ENCODE measurements at places on chromosomes 5 and 9. TPM values are rescaled to one million over a fixed set of nuclear protein-coding genes. Genes with fewer than 3 reads are reported as not detected.

Gene TICAM2
- total RNA-seq: 2.0 TPM

Gene PCSK1
- total RNA-seq: not detected

Gene COL5A1
- total RNA-seq: 0.12 TPM

GRCh38 chr5:44538797-44539601 lies 149.8 kb upstream of the FGF10 start:
- no peak overlapping the region for H3K4me3 ChIP-seq
- H3K36me3 ChIP-seq: no peaks in the 10 kb centered on the region
- no peak for DNase-seq
- no peak overlapping the region for H3K27ac ChIP-seq

Gene FAM193B
- total RNA-seq: 70.7 TPM

DNA sequence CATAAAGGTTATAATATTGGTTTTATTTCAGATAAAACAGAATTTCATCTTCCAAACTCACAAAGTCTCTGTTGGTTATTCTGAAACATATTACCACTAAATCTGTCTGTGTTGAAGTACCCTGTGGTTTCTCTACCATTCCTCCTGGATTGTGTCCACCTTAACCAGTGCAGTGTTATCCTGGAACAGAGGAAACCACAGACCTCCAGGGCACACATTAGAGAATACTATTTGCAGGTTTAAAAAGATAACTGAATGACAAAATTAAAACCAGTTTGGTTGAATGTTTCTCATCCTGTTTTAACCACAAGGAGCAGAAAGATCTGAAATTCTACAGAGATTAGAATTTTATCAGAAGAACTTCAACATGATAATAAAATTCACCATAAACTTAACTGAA lies 251.8 kb downstream of the CWC27 start:
- H3K4me1 ChIP-seq: peaks cover 9% of the 10 kb centered on the region
- no peak overlapping the region for H3K27ac ChIP-seq
- H3K27me3 ChIP-seq: no peaks in the 10 kb centered on the region
- no peaks in the 10 kb centered on the region for H3K36me3 ChIP-seq

DNA sequence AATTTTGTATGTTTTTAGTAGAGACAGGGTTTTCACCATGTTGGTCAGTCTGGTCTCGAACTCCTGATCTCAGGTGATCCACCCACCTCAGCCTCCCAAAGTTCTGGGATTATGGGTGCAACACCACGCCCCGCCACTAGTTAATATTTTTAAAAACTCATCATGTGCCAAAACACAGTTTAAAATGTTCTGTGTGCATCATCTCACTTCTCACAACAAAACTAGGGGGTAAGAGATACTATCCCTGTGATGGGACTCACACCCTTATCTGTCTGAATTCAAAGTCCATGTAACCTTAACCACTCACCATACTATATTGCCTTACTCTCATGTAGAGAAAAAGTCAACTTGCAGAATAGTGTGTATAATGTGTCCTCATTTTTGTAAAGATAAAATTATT lies 2.6 kb downstream of the PKD2L2 start:
- H3K36me3 ChIP-seq: no peaks in the 10 kb centered on the region
- no peaks in the 10 kb centered on the region for H3K27me3 ChIP-seq
- no peak overlapping the region for H3K4me3 ChIP-seq
- peaks cover 19% of the 10 kb centered on the region for H3K4me1 ChIP-seq

DNA sequence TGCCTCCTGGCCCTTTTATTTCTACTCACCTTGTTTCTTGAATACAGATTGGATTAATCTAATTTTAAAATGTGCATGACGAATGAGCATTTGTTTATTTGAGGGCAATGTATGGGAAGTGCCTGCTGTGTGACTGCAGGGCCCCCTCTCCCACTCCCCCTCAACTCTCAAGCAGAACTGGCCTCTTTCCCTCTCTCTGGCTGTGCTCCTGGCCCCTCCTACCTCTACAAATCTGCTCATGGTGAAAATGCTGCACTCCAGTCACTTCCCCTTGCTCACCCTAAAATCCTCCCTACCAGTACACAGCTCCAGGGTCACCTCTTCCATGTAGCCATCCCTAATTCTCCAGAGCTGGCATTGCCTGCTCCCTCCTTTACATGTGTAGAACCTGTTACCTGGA lies 17.2 kb upstream of the NDST1 start:
- peaks cover 4% of the 10 kb centered on the region for H3K4me1 ChIP-seq
- no peak overlapping the region for H3K27ac ChIP-seq
- no peak overlapping the region for H3K4me3 ChIP-seq
- H3K36me3 ChIP-seq: no peaks in the 10 kb centered on the region

DNA sequence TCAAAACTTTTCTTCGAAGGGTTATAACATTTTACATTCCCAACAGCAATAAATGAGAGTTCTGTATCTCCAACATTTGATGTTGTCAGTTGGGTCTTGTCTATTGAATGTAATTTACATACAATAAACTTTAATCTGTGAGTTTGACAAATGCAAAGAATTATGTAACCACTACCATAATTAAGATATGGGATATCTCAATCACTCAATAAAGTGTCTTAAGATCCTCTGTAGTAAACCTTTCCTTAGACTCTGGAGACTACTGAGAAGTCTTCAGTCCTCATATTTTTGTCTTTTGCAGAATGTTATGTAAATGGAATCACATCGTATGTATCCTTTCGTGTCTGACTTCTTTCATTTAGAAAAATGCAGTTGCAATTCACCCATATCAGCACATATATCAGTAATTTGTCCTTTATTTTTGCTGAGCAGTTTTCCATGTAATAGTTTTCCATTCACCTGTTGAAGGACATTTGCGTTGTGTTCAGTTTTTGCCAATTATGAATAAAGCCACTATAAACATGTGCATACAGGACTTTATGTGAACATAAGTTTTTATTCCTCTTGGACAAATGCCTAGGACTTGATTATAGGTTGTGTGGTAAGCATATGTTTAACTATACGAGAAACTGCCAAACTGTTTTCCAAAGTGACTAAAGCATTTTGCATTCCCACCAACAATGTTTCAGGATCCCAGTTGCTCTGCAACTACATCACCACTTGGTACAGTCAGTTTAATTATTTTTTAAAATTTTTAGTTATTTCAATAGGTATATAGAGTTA lies 784.6 kb upstream of the ZNF608 start:
- H3K27ac ChIP-seq: no peak overlapping the region
- no peaks in the 10 kb centered on the region for H3K27me3 ChIP-seq
- H3K36me3 ChIP-seq: no peaks in the 10 kb centered on the region
- DNase-seq: no peak
- no peaks in the 10 kb centered on the region for H3K4me1 ChIP-seq

DNA sequence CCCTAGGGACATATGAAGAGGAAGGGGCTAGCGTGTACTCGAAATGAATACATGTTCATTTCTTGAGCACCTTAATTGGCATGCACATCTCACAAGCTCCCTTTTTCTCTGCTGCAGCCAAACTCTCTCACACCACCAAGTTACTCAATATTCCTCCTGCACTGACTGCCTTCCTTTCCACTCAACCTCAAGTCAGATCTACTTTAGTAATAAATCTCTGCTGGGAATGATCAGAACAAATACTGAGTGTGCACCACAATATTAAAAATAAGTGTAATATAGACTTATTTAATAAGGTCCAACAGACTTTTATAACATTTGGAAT lies 995.8 kb upstream of the WWC1 start:
- no peaks in the 10 kb centered on the region for H3K4me1 ChIP-seq
- no peaks in the 10 kb centered on the region for H3K27me3 ChIP-seq
- H3K36me3 ChIP-seq: no peaks in the 10 kb centered on the region

Gene SHC3
- not detected for total RNA-seq

GRCh38 chr5:95075111-95075510 lies 209.8 kb downstream of the MCTP1 start:
- no peak overlapping the region for H3K4me3 ChIP-seq
- no peaks in the 10 kb centered on the region for H3K36me3 ChIP-seq
- H3K27ac ChIP-seq: no peak overlapping the region
- H3K4me1 ChIP-seq: no peaks in the 10 kb centered on the region

- H3K36me3 ChIP-seq: no peaks in the 10 kb centered on the region
- no peak overlapping the region for H3K27ac ChIP-seq
- H3K4me1 ChIP-seq: no peaks in the 10 kb centered on the region
- no peak overlapping the region for H3K4me3 ChIP-seq
- DNase-seq: no peak
These were observed 214.5 kb downstream of the CAAP1 start for GRCh38 chr9:26677965-26678706.

Gene TENT4A
- 26.6 TPM for total RNA-seq

DNA sequence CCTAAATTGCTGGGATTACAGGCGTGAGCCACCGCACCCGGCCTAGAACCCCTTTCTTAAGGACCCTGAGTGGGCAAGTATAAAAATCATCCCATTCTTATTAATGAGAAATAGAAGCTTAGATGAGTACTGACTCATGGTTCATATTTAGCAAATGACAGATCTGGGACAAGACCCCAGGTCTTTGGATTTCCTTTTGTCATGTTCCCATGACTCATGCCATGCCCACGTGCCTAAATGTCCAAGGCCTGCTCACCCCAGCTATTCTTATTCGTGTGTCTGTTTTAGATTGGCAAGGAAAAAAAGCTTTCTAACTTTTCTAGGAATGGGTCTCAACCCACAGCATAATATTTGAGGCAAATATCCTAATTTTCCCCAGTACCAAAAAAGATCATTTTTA lies 57.7 kb upstream of the RPS23 start:
- H3K4me3 ChIP-seq: no peak overlapping the region
- DNase-seq: no peak
- H3K27me3 ChIP-seq: peaks cover 3% of the 10 kb centered on the region

- DNase-seq: no peak
- no peaks in the 10 kb centered on the region for H3K4me1 ChIP-seq
- H3K27ac ChIP-seq: no peak overlapping the region
- H3K27me3 ChIP-seq: peaks cover 9% of the 10 kb centered on the region
- H3K36me3 ChIP-seq: no peaks in the 10 kb centered on the region
These were observed 146.4 kb upstream of the SMIM23 start for GRCh38 chr5:171639205-171639621.

- DNase-seq: no peak
- no peaks in the 10 kb centered on the region for H3K36me3 ChIP-seq
- peaks cover 4% of the 10 kb centered on the region for H3K4me1 ChIP-seq
These were observed 96.5 kb upstream of the PHYKPL start for GRCh38 chr5:178328826-178329730.

Gene LCN12
- 2.1 TPM for total RNA-seq

Gene GIN1
- total RNA-seq: 10.7 TPM

Gene PGM5
- not detected for total RNA-seq

- DNase-seq: no peak
- no peaks in the 10 kb centered on the region for H3K36me3 ChIP-seq
- H3K27me3 ChIP-seq: no peaks in the 10 kb centered on the region
- H3K27ac ChIP-seq: no peak overlapping the region
- no peak overlapping the region for H3K4me3 ChIP-seq
These were observed 115.3 kb downstream of the CD180 start for GRCh38 chr5:67081261-67081660.

DNA sequence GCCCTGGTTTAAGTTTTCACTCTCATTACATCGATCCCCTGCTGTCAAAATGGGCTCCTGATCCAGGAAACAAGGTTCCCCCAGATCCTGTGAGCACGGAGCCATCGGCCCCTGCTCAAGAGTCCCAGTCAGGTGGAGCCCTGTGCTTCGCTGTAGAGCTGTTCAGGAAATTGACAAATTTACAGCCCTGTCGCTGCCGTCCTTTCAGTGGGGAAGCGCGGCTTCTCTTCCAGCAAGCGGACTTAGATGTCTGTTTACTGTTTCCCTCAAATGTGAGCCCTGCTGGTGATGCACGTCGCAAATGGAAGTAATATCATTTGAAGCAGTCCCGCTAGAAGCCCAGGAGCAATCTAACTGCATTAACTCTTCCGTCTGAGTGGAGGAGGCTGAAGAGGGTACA lies 760.9 kb upstream of the WWC1 start:
- DNase-seq: no peak
- H3K4me1 ChIP-seq: no peaks in the 10 kb centered on the region
- H3K36me3 ChIP-seq: no peaks in the 10 kb centered on the region
- H3K27ac ChIP-seq: no peak overlapping the region

DNA sequence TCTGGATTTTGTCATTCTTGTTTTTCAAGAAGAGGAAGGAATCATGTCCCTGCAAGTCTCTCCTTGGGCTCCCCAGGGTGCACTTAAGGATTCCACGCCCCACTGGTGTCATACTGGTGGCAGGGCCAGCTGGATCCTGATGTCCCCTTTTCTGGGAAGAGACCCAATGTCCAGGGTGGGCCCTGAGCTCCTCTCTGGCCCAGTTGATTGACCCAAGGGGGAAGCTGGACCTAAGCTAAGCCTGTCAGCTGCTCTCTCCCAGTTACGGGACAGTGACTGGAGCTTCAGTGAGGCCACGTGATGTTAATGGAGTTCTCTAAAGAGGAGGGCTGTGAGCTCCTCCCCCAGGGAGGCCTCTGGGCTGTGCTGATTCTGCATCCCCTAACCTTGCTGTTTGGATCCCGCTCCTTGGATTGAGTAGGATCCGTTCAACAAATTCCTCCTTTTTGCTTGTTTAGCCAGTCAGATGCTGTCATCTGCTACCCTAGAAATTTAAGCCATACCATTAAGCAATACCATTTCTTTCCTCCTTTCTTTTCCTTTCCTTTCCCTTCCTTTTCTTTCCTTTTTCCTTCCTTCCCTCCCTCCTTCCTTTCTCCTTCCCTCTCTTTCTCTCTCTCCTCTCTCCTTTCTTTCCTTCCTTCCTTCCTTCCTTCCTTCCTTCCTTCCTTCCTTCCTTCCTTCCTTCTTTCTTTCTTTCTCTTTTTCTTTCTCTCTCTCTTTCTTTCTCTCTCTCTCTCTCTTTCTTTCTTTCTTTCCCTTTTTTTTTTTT lies 17.2 kb downstream of the NKX2-5 start:
- H3K4me3 ChIP-seq: no peak overlapping the region
- peaks cover 14% of the 10 kb centered on the region for H3K27me3 ChIP-seq
- DNase-seq: no peak
- H3K27ac ChIP-seq: no peak overlapping the region
- H3K36me3 ChIP-seq: no peaks in the 10 kb centered on the region

DNA sequence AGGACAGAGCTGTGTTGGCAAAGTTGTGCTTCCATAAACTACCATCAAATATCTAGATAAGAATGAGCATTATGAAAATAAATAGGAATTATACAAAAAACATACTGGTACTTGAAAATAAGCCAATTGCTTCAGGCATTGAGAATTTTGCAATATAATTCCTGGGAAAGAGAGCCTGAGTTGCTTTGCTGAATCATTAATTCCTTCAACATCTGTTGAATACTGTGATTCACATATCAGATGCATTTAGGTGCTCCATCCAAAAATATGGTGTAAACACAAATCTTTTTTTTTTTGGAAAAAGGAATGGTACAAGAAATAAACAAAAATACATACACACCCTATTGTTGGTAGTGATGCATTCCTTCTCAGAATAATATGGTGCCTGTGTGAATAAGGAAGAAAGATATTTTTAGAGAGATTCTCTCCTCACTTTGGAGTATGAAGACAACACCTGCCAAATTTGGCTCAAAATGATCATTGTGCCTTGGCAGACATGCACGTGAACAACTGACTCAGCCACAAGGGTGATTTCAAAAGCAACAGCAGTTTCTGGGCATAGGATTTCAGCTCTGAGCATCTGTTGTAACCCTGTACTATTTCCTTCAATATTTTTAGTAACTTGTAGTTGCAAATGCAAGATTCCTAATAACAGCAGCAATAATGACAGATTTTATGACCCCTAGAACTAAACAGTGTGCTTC lies 96.7 kb downstream of the CAVIN4 start:
- H3K27me3 ChIP-seq: peaks cover 1% of the 10 kb centered on the region
- H3K4me1 ChIP-seq: no peaks in the 10 kb centered on the region
- DNase-seq: no peak
- no peak overlapping the region for H3K4me3 ChIP-seq
- H3K27ac ChIP-seq: no peak overlapping the region
- H3K36me3 ChIP-seq: no peaks in the 10 kb centered on the region

GRCh38 chr9:123287639-123288038 lies 19.3 kb upstream of the STRBP start:
- no peak overlapping the region for H3K27ac ChIP-seq
- peaks cover 4% of the 10 kb centered on the region for H3K27me3 ChIP-seq
- H3K36me3 ChIP-seq: no peaks in the 10 kb centered on the region
- no peak overlapping the region for H3K4me3 ChIP-seq
- DNase-seq: no peak
